BJ (cell line): ENCODE measurements at places on chromosomes 7 and 10.

DNA sequence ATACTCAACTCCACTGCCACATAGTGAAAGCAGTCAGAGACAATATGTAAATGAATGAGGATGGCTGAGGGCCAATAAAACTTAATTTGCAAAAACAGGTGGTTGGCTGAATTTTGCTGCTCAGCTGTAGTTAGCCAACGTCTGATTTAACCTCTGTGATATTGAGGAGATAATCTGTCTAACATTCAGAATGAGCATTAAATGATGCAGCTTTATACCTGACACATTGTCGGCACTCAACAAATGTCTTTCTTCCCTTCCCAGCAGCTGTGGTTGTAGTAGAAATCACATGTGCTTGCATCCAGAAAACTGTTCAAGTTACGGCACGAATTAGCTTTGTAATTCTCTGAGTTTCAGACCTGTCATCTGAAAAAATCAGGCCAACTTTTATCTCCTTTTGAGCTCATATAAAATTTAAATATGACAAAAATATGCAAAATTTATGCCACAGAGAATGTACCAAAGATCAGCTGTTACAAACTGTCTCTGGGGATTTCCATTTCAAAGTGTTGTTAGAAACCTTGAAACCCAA, 1239.7 kb downstream of the GATA3 start:
- DNase-seq, result no peak

DNA sequence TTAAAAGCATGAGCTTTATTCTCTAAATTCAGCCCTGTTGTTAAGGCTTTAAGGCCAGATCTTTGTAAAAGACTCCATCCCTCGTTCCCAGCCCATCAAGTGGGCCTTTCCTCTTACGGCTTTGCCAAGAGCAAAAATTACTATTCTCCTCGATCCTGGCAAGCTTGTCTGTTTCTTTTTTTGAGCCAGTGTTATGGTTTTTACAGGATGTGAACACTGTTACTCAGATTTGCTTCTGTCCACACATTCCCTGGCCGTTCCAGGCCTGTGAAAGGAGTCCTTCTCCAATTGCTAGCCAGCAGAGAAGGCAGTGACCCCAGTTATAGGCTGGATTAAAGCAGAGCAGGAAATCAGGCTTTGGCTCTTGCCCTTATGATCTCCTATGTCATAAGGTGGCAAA, 47.0 kb upstream of the EPC1 start:
- no peak for DNase-seq

GRCh38 chr10:16953270-16953669, 136.0 kb upstream of the RSU1 start:
- no peak for DNase-seq

DNA sequence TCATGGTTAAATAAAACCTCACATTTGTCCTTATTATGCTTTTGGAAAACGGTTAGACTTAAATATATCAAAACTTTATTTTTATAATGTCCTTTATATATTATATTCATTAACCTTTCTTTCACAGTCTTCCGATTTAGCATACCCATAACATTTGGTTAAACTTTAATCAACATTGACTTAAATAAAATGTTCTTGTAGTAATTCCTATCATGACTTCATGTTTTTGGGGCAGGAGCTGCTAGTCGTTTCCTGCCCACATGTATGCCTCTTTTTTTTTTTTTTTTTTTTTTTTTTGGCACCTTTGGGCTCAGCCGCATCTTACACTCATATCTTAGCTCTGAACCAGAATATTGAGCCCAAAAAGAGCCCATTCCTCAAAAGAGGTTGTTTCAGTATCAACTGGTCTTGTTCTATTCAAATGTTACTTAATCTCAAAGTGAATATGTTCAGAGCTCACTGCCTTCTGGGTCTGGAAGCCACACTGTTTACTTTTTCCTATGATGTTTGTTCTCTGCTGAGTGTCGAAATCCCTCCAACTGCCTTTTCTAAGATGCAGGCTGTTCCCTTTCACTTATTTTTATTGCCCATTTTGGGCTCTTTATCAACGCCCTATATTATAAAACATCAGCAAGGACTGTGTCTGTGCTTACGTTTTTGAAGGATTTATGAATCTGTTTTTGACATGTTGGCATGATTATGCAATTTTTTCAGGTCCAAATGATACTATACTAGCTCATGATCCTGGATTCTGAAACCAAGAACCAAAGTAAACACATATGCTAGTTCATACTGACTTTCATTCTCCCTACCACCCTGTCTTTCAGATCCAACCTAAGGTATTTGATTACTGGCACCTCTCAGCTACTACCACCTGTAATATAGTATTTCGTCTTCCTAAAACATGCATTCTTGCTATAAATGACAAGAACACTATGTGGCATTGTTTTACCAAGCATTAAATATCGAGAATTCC, 914.4 kb downstream of the PCDH15 start:
- no peak for DNase-seq

- no peak for DNase-seq
These were observed 91.1 kb upstream of the SP4 start for GRCh38 chr7:21336743-21337142.

GRCh38 chr7:4556868-4557793, 125.0 kb upstream of the FOXK1 start:
- DNase-seq, result no peak

GRCh38 chr7:76122516-76123239, 74.8 kb downstream of the MDH2 start:
- DNase-seq, result no peak

GRCh38 chr10:111440501-111440900, 363.7 kb downstream of the ADRA2A start:
- no peak for DNase-seq

DNA sequence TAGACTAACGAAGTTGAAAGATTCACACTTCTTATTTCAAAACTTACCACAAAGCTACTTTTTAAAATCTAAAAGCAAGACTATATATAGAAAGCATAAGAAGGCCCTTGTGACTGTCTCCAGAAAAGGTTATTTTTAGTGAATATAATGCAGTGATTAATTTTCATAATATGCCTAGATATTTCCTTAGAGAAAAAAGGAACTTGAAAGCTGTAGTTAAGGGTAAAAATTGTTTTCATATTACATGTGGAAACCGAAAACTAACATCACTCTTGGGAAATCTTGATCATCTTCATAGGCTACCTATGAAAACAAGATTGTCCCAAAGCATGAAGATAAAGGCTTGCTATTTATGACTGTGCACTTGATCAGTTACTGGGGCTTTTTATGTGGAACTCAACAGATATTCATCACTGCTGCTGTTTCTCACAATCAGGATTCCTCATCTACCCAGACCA, 223.2 kb downstream of the SH2D4B start:
- no peak for DNase-seq

GRCh38 chr10:77244746-77245145, 392.9 kb downstream of the KCNMA1 start:
- DNase-seq, result no peak

- no peak for DNase-seq
These were observed 39.5 kb downstream of the C7orf33 start for GRCh38 chr7:148630078-148630477.
